SK-N-SH (cell line): ENCODE measurements at places on chromosomes 1 and 21.

DNA sequence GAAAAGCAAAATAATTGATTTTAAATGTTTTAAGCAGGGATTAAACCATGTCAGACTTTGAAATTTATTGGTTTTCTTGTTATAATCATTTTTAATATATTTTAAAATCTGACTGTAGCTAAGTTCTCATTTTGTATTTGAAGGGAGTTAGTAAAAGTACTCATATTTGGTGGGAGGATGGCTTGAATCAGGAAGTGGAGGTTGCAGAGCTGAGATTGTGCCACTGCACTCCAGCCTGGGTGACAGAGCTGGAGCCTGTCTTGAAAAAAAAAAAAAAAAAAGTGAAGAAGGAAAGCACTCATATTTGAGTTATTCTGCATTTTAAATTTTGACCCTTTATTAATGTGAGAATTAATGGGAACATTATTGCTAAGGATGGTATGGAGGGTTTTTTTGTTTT, 106.0 kb downstream of the RABGAP1L start:
- DNase-seq = no peak

- DNase-seq = no peak
Measured at GRCh38 chr1:216046336-216046735, 376.9 kb downstream of the USH2A start.

DNA sequence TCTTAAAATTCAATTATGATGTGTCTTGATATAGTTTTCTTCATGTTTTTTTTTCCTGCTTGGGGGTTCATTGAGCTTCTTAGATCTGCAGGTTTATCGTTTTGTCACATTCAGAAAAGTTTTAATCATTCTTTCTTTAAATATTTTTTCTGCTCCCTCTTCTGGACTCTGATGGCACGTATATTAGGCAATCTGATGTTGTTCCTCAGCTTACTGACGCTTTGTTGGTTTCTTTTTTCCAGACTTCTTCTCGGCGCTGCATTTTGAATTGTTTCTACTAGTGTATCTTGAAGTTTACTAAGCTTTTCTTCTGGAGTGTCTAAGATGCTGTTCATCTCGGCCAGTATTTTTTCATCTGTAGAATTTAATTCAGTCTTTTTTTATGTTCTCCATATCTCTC, 44.8 kb upstream of the FMOD start:
- no peak for DNase-seq

- peak; percentile 70 for DNase-seq
Measured at GRCh38 chr1:32774950-32775634, 42.1 kb downstream of the YARS1 start.

GRCh38 chr1:28482138-28482537, 23.7 kb upstream of the RCC1 start:
- no peak for DNase-seq

- no peak for DNase-seq
Measured at GRCh38 chr1:181255270-181255929, 166.9 kb downstream of the IER5 start.

DNA sequence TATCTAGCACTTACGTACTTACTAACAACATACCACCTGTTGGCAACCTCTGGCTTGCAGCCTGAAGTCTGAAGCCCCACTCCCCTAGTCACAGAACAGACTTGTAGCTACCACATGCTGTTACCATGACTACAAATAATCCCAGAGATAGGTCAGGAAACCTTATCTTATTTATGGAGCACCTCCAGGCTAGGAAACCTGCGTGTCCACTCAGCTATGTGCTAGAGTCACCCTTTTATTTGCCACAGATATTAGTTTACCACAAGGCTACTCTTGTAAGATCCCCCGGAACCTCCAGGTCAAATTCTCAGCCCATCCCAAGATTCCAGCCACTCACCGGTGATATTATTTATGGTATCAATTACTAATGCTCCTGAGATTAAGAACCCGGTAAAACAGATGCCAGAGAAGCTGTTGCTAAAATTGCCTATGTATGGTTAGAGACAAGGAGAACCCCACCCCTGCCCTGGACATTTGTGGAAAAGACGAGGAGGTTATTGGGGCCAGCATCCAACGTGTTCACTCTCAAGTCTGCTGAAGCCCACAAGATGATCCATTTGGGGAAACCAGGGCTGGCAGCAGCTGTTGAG, 116.5 kb downstream of the TBX15 start:
- no peak for DNase-seq

GRCh38 chr1:112247961-112248360, 148.1 kb upstream of the CTTNBP2NL start:
- DNase-seq = no peak

DNA sequence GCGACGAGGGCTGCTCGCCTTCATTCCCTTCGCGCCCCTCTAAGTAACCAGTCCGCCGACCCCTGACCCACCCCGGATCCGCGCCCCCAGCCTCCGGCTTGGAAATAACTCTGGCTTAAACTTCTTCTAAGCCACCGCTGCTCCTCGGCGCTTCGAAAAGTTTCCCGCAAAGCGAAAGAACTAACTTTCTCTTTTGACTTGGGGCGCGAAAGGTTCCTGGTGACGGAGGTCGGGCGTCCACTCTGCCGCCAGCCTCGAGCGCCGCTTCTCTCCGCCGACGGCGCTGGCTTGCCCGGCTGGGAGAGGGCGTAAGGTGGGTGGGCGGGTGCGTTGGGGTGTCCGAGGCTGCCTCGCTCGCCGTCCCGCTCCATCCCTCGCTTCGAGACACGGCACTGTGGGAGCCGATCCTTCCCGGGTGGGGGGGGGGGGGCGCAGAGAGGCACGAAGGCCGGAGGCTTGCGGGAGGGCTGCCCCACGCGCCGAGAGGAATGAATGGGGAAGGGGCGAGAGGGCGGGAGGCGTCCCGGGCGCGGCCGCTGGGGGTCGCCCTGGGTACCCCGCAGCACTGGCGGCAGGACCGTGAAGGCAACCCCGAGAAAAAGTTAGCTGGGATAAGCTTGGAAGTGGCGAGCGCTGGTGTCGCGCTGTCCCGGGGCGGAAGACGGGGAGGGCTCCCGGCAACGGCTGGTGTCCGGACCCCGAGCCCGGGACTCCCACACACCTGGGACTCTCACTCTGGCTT, 569 bp downstream of the ATF3 start:
- DNase-seq = peak; percentile 87

GRCh38 chr1:200028586-200029034, 1.1 kb downstream of the NR5A2 start:
- DNase-seq = no peak

DNA sequence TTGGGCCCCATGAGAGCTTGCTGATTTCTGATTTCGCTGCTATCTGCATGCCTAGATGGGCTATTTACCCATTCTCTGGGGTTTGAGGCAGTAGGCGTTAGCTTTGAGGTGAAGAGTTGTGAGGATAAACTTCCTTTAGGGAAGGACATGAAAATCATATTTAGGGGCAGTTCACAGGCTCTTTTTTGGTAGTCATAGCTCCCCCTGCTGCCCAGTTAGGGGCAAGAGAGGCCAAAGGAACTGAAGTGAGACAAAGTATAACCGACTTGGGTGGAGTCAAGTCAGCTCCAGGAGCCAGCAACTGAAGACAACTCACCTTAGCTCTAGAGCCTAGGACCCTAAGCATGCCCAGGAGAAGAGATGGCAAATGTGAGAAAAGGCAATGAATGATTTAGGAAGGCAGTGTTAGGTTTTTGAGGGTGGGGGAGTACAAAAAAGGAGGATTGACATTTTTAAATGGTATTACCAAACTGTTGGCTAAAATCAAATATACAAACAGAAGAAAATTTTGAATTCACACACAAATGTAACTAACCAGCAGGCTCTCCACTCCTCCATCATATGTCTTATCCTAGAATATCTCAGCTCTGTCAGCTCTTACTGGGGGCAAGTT, 625.2 kb downstream of the LMO4 start:
- DNase-seq = peak; percentile 21

GRCh38 chr1:22722901-22723550, 12.4 kb downstream of the EPHB2 start:
- DNase-seq = no peak

- no peak for DNase-seq
Measured at GRCh38 chr1:232571523-232571922, 58.4 kb downstream of the SIPA1L2 start.

- DNase-seq = peak; percentile 69
Measured at GRCh38 chr1:67535474-67535873, 105.3 kb upstream of the SERBP1 start.

- no peak for DNase-seq
Measured at GRCh38 chr1:109634292-109634691, 14.7 kb downstream of the AMPD2 start.

DNA sequence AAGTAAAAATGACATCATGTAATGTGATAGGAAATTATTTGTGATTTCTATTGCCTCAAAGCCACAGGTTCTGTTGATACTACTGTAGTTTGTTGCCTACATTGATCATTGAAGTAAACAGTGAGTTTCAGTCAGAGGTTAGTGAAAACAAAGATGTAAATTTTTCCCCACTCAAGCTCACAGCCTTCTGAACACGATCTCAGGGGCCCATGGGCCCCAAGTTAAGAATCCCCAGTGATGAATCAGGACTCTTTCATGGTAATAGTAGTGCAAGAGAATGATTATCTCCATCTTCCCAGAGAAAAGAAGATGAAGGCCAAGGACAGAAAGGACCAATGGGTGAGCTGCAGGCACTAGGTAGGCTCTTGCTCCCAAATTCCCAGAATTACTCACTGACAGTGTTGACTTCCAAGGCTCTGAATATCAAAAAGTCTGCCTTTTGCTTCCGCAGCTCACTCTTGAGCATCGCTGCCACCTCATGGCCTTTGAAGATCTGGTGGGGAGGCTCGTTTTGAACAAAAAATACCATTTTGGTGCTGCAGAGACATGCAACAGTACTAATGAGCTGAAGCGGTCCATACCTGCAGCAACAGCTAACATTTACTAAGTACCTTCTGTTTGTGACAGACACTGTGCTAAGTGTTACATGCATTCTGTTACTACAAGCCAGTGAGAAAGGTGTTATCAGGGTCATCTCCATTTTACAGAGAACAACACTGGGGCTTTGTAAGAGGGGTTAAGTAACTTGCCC, 113.3 kb downstream of the KIAA0319L start:
- no peak for DNase-seq
